ENCODE measurements at places on chromosomes 2 and 18.
A peak's percentile ranks its signal among the peaks of the same experiment; 100 is the strongest.

DNA sequence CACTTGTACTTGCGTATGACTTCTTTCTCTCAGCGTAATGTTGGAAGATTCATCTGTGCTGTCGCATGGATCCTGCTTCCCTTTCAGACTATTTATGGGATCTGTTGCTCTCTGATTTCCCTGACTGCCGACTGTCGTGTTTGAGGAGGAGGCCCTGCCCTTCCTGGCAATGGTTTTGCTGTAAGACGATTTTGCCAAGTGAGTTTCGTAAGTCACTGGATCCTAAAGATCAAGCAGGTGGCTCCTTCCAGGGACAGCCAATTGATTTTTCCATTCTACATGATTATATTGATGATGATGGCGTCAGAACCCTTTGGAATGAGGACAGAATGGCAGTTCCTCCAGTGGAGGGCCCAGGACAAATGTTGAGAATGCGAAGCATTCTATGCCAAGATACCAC is 8.7 kb upstream of the B3GNT2 start:
- H3K36me3 ChIP-seq = no peaks in the 10 kb centered on the region
- H3K4me3 ChIP-seq = no peak overlapping the region
- H3K27me3 ChIP-seq = no peaks in the 10 kb centered on the region
- H3K27ac ChIP-seq = no peak overlapping the region
- peak; percentile 31 for DNase-seq

- no peak overlapping the region for H3K4me3 ChIP-seq
- peaks cover 21% of the 10 kb centered on the region for H3K36me3 ChIP-seq
- no peak overlapping the region for H3K27ac ChIP-seq
- H3K27me3 ChIP-seq = no peaks in the 10 kb centered on the region
- DNase-seq = no peak
- H3K4me1 ChIP-seq = peaks cover 2% of the 10 kb centered on the region
These were observed 81.7 kb upstream of the MCFD2 start for GRCh38 chr2:46997329-46997728.

DNA sequence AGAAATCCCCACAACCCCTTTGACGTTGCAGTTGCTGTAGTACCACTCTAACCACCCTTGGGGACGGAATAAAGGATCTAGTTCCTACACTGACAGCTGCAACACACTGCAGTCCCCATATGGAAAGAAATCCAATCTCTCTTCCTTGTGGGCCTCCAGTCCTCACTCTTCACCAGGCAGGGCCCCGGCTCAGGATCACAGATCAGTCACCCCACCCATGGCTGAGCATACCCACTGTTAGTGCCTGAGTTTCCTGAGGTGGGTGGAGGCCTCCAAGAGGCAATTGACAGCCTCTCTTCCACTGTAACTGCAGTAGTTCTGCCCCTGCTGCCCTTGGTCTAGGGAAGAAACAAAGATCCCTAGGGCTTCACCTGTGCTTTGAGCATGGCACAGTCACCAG is 670.0 kb upstream of the CDH2 start:
- no peak overlapping the region for H3K4me3 ChIP-seq
- H3K27me3 ChIP-seq = no peaks in the 10 kb centered on the region
- no peaks in the 10 kb centered on the region for H3K4me1 ChIP-seq
- DNase-seq = no peak
- H3K27ac ChIP-seq = no peak overlapping the region

- no peaks in the 10 kb centered on the region for H3K4me1 ChIP-seq
- H3K27ac ChIP-seq = no peak overlapping the region
- no peaks in the 10 kb centered on the region for H3K36me3 ChIP-seq
- DNase-seq = no peak
These were observed 1.7 kb downstream of the MFF start for GRCh38 chr2:227326783-227327182.

DNA sequence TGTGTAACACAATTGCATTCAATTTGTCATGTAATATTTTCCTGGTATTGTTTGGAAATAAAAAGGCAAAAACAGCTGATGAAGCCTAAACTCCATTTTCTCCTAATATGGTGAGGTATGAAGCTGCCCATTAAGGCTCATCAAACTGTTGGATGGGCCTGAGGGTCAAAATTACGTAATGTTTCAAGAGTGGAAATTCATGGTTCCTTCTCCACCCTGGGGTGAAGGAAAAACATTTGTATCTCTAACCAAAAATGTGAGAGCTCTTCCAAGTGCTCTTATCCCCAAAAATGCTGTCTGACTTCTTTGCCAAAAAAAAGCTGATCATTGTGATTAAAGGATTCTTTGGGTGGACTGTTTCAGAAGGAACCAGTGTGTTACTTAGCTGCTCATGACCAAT is 91.8 kb downstream of the ARHGAP28 start:
- H3K27ac ChIP-seq = no peak overlapping the region
- H3K4me1 ChIP-seq = no peaks in the 10 kb centered on the region
- no peak overlapping the region for H3K4me3 ChIP-seq
- no peaks in the 10 kb centered on the region for H3K27me3 ChIP-seq

All from lung (tissue), 17 donors.